ENCODE measurements at places on chromosomes 3 and 15.

- DNase-seq, result no peak
Observed at GRCh38 chr3:1942781-1943180, 155.9 kb upstream of the CNTN4 start.

DNA sequence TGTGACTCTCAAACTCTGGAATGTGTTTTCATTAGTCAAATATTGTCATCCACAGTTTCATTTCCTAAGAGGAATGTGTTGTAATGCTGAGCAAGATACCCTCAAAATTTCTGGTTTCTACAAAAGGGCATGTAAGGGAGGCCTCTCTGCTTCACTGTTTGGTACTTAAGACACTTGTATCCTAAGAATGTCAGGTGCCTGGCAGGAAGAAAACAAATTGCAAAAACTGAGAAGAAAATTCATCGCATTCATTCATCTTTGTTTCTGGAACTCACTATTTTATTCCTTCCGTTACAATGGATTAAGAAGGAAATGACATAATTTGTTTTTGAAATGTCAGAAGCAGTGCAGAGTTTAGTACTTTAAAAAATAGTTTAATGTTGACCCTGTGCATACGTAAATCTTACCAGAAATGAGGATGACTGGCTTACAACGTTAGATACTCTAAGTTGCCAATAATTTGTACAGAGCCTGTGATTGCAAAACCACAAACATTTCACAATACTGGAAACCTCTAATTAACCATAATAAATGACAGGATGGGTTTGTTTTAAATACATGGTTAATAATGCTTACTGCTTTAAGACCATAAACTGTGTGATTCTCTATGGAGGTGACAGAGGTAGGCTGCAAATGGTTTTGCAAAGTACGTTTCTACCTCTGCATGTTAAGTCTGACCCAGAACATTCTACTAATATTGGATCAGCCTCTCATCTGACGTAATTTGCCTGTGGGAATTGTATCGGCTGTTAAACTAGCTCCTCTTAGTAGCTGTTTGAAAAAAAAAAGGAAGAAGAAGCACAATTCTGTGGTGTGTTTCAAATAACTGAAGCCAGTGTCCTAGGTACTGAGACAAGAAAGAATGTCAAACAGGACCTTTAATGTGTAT, 477.8 kb downstream of the RBMS3 start:
- no peak for DNase-seq

GRCh38 chr3:170507063-170507462, 78.8 kb downstream of the SLC7A14 start:
- DNase-seq, result no peak

GRCh38 chr3:52095990-52096775, 39.8 kb upstream of the DUSP7 start:
- DNase-seq, result no peak

- no peak for DNase-seq
Observed at GRCh38 chr15:81419332-81419943, 45.4 kb upstream of the TMC3 start.

DNA sequence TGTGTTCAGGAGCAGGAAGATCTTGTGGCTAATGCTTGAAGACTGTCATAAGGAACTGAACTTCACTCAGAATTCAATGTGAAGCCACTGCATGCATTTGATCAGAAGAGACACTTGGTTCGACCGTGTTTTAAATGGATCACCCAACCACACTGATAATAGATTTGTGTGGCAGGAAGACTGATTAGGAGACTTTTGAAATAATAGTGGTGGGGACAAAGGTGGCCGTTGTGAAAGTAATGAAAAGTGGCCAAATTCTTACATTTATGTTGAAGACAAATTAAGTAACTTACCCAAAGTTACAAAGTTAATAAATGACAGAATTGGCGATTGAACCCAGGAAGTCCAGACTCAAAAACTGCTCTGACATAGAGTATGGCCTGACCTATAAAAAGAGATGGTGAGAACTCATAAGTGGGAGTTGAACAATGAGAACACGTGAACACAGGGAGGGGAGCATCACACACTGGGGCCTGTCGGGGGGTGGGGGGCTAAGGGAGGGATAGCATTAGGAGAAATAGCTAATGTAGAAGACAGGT, 286.9 kb upstream of the DNAJC19 start:
- no peak for DNase-seq
